Hematopoietic multipotent progenitor cell treated with erythropoietin and hydrocortisone succinate and interleukin-3 and kit ligand, for 6 days (in vitro differentiated cells): ENCODE measurements at places on chromosomes 2 and 18.

DNA sequence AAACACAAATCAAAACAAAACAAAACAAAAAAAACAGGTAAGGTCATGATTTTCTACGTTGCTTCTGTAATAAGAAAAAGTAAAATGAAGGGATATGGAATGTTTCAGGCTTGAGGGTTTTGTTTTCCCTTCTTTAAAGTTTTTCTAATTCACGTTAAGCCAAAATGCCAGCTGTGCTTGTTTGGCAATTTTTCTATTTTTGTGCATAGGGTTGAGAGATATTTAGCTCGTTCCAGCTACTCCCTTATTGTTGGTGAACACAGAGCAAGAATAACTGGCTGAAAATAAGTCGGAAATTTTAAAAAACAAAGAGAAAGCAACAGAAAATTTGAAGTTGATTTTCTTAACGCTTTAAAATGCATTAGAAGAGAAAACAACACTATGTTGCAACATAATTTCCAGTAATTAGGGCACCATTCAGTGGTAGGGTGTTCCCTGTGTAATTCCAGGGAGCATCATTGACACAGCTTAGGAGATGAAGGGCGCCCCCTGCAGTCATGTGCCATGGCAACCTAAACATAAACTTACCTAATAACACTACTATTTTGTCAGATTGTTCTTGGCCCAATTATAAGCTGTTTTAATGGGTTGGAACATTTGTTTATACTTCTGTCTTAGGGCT, 99.5 kb downstream of the DTNA start:
- peak; percentile 21 for DNase-seq

- DNase-seq = no peak
Observed at GRCh38 chr18:6069539-6069938, 174.2 kb upstream of the TMEM200C start.

- no peak for DNase-seq
Observed at GRCh38 chr2:10469301-10469700, 21.2 kb upstream of the ODC1 start.

DNA sequence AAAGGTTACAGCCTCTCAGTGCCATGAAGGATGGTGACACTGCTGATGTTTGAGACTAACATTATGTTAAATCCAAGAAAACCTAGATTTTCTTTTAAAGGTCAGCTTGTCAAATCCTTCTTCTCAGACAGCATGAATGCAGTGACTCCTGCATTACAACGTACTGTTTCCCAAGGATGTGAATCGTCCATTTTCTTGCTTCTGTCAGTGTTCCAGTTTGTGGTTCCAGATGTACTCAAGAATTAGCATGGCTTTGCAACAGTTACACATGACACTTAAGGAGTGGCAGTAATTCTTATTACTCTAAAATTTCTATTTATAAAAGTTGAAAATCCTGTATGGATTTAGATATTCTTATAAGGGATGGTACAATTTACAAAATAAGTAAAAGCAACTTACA, 1.5 kb upstream of the TTC39C start:
- no peak for DNase-seq

GRCh38 chr2:74028741-74029140, 44.0 kb downstream of the TET3 start:
- peak; percentile 59 for DNase-seq

DNA sequence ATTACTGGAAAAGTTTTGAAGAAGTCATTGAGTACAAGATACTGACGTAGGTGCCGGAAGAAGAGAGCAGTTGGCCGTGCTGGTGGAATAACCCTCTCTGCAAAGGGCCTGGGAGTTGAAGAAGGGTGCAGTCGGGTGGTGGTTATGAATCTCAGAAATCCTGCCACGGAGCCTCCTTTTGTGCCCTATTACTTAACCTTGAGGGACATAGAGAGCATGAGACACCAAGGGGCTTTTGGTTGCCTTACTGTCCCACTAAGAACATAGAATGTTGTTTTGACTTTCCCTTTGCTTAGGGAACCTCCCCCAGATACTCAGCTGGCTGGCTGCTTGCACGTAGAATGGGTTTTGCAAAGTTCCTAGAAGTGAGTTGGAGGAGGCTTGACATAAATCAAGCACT, 1.3 kb upstream of the CD28 start:
- DNase-seq = no peak

- DNase-seq = no peak
Observed at GRCh38 chr2:129240061-129240460, 739.4 kb upstream of the RAB6C start.

DNA sequence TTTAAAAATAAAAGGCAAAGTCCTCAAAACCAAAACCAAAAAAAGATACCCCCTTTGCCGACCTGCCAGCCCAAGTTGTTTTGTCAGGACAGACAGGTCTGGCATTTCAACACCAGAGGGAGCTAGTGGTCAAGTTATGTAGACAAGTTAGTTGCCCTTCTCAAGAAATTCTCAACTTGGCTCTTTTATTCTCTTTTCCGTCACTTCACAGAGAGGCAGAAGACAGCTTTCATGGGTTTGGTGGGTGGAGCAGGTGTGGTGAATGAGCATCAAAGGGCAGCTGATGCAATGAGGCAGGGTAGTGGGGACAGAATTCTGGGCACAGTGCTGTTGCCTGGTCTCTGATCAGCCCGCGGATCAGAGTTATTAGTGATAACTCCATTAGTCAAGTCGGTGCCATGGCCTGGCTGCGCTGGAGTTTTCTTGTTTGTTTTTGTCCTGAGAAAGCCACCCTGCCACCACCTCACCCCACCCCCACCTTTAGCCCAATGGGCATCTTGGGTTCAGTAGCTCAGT, 303.7 kb upstream of the EPAS1 start:
- DNase-seq = peak; percentile 94

DNA sequence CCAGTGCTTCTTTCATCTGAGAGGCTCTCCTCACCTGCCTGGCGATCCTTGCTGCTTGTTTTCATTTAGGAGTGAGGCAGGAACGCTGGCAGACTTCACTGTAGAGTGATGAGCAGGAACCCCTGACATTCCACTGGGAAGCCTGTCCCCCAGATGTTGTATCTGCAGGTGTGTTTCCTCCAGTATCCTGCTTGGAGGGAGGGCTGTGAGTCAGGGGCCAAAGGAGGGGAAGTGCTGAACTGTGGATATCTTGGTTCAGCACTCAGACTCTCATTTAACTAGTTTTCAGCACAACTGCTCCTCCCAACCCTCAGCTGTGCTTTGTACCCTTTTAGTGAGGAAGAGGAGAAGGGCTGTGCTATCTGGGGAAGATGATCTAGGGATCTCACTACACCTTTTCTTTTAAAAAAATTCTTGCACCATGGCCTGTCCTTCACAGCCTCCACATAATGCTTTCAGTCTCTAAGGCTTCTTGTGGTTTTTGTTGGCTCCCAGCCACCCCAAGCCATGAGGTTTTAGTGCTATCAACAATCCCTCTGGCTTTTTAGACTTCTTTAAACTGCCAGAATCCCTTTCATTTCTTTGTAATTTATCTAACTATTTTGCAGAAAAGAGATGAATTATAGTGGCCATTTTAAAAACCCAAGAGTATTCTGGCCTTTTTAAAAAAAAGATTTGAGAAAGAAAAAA, 11.2 kb downstream of the ANKAR start:
- peak; percentile 91 for DNase-seq

DNA sequence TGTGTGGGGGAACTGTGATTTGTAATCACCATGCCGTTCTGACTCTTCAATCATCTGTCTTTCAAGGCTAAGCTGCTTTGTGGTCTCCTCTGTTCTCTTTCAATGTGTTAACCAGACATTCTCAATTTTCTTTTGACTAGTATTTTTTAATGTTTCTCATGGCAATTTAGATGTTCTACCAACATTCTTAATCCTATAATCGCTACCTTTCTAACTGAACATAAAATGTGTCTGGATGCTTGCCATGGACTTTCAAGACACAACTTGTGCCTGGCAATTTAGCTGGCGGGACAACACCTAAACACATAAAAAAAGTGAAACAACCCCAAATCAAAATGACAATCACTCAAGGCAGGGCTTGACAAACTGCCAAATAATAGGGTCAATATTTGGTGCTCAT, 135.0 kb upstream of the ACKR3 start:
- no peak for DNase-seq

DNA sequence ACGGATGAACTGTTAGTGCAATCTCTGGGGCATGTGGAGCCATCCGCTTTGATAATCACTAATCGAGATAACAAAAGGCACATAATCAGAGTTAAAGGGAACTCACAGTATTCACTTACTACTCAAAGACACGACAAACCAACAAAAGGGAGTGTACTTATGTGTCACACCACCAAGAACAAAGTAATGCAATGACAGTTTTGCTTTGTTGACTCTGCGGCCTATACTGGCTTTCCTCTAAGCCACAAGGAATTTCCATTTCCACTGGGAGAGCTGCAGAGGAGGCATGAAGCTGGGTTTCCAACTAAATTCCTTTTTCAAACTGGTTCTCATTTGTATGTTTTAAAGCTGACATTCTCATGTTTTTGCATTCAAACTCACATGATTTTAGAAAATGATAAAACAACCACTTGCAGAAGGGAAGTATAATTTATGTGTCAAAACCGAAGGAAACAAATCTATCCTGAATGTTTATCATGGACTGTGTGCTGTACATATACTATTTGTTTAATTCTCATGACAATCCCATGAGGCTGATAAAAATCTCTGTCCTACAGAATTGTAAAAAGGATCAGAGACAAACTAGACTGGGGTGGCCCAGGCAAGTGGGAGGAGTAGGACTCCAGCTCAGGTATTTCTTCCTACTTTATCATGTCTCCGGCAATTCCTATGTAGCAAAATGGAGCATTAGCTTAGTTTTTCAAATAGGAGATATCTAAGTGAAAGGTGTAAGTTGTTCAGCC, 149.6 kb upstream of the SMAD7 start:
- DNase-seq = no peak

DNA sequence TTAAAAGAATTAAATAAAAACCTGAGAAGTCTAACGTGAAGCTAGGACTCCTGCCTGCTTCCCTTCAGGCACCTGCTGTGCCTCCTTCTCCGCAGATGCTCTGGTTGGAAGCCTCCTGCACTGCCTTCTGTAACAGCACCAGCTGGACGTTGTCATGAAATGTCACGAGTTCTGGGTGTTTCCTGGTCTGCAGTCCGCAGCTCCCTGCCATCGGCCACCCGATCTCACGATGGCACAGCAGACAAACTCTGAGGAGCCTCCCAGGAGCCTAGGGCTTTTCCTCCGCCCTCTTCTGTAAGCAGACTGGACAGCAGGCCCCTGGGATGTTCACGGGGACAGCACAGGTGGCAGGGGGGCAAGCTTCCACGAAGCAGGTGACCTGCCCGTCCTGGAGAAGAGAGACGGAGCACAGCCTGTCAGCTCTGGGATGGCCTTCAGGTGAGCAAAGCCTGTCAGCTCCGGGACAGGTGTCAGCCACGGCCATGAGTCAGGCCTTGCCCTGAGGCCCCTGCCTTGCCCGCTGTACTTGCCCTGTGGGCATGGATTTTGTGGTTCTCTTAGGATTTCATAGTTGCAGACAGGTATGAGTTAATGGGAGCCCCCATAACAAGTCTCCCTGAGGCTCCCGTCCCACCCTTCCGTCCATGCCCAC, 110.3 kb downstream of the PXDN start:
- DNase-seq = no peak

GRCh38 chr2:63425079-63425416, 163.2 kb downstream of the WDPCP start:
- no peak for DNase-seq

GRCh38 chr2:229610872-229611271, 103.5 kb downstream of the DNER start:
- DNase-seq = no peak

GRCh38 chr2:68158134-68158447, 403 bp downstream of the PNO1 start:
- DNase-seq = no peak

GRCh38 chr2:83103613-83104012, 1355.5 kb downstream of the SUCLG1 start:
- no peak for DNase-seq

- DNase-seq = peak; percentile 68
Observed at GRCh38 chr2:136246086-136246669, 128.2 kb upstream of the CXCR4 start.

DNA sequence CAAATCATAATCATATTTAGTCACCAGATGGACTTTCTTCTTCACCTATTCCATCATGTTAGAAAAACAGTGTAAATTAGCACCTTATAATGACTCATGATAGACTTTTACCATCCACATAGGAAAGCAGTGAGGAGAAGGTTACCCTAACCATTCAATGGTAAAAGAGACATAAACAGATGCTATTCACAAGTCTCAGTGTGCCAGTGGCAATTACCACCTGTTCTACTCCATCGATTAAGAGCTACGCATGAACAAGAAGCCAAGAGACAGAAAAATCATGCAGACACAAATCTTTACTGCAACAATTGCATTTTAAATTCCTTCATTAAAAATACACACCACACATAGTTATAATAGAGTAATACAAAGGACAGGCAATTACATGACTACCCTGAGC, 106.7 kb upstream of the CHAC2 start:
- no peak for DNase-seq

DNA sequence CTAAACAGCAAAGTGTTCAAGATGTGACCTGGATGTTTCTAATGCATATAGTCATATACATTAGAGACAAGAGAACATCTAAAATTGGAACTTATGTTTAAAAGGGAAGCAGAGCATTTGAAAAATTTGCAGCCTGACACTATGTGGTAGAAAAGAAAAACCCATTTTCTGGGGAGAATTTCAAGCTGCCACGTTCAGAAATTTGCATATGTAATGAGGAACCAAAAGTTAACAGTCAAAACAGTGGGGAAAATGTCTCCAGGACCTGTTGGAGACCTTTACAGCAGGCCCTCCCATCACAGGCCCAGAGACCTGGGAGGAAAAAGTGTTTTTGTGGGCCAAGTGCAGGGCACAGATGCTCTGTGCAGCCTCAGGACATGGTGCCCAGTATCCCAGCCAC, 8.2 kb upstream of the TMEM18 start:
- DNase-seq = no peak

DNA sequence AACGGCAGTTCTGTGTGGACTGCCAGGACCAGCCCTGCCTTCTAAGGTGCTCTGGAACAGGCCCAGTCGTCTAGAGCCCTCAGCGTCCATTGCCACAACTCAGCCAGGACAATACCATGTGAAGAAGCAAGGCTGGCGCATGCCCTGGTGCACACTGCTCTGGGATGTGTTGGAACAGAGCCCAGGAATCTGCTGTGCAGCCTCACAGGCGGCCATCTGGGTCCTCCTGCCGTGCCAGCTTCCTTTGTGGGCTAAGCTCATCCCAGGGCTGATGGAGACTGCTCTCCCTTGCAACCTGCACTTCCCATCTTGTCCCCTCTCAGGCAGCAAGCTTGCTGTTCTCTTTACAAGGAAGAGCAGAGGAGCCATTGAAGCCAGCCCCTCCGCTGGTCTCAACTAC, 246.4 kb upstream of the PXDN start:
- no peak for DNase-seq

- no peak for DNase-seq
Observed at GRCh38 chr2:41598161-41598894, 449.5 kb upstream of the PKDCC start.

- DNase-seq = no peak
Observed at GRCh38 chr18:332721-333510, 65.1 kb upstream of the THOC1 start.

- no peak for DNase-seq
Observed at GRCh38 chr2:10960606-10961489, 49.1 kb downstream of the KCNF1 start.

- peak; percentile 60 for DNase-seq
Observed at GRCh38 chr2:11123856-11124759, 31.2 kb upstream of the SLC66A3 start.
